Substantia nigra (tissue), 51 donors: ENCODE measurements at places on chromosomes 4 and X.

GRCh38 chr4:99301376-99302164, 10.8 kb upstream of the ADH1A start:
- no peak for DNase-seq

DNA sequence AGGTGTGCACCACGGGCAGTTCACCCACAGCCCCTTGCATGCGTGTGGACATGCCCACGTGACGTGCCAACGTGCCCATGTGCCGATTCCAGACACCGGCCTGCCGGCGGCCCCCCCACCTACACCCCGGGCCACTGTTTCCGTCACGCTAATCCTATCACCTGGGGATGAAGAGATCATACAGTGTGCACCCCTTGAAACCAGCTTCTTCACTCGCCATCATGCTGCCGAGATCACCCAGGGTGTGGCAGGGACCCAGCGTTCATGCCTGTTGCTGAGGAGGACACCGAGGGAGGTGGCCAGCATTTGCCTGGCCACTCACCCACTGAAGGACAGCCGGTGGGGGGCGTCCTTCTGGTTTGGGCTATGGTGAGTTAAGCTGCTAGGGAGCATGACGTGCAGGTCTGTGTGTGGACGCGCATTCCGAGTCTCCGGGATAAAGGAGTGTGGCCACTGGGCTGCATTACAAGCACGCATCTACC, 14.1 kb downstream of the CTBP1 start:
- no peak for DNase-seq

DNA sequence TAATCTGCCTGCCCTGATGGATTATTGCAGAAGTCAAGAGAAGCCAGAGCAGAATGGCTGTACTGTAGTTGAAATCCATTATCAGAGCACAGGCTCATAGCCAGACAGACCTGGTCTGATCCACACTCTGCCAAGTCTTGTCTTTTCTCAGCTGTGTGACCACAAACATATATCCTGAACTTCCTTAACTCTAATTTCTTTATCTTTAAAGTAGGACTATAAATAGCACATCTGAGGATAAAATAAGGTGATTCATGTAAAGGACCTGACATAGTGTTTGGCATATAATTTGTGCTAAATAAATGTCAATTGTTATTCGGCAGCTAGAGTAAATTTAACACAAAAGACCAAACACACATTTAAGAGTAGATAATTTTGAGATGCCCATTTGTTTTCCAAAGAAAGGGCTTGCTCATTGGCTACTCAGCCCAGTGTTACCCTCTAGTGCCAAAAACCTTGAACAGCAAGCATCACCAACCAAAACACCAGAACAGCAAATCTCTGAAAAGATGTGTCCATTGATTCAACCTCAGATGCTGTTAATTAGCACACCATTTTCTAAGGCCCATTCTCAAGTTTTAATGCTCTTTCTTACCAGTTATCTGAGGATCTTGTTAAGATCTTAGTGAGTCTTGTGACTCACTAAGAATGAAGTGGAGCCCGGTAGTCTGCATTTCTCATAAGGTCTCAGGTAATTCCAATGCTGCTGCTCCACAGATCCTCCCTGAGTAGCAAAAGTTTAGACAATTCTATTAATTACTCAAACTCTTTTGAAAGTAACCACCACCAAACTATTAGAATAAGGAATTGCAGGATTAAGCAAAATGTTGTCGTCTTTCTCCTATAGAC, 108.8 kb downstream of the HHIP start:
- peak; percentile 1 for DNase-seq

GRCh38 chrX:11103751-11104150, 7.4 kb upstream of the HCCS start:
- DNase-seq, result no peak

GRCh38 chr4:37124800-37125199, 119.7 kb upstream of the NWD2 start:
- DNase-seq, result no peak

DNA sequence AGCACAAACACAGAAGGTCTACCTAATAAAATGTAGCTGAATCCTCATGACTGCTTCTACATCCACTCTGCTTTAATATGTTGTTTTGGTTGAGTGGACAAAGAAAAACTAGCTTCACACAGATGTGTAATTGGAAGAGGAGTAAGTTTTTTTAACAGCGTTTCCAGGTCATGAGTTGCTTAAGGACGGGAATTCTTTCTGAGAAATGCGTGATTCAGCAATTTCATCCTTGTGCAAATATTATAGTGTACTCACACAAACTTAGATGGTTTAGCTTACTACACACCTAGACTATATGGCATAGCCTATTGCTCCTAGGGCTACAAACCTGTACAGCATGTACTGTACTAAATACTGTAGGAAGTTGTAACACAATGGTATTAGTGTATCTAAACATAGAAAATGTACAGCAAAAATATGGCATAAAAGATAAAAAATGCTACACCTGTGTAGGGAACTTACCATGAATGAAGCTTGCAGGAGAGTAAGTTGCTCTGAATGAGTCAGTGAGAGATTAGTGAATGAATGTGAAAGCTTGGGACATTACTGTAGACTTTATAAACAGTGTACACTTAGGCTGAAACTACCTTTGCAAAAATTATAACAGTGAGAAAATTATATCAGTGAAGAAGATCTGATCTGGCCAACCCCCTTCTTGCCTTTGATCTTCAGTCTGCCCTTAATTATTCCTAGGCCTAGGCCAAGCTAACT, 70.8 kb upstream of the IL15 start:
- DNase-seq, result no peak

GRCh38 chr4:20960291-20960690, 260.0 kb downstream of the PACRGL start:
- DNase-seq, result no peak

DNA sequence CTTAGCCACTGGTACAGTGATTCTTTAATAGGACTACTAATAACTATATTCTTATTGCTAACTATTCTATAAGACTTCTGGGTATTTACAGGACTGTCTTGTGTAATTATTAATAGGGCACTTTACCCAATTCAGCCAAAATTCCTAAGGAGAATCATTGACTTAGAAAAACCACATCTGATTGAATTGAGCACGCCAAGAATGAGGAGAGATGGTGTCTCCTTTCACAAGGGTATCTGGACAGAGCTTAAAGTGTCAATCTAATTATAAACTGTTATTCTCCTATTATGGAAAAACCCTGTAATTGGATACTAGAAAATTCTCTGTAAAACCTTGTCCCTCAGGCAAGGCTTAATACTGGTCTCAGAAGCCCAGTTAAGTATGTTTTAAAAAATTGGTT, 111.1 kb upstream of the TLL1 start:
- no peak for DNase-seq

DNA sequence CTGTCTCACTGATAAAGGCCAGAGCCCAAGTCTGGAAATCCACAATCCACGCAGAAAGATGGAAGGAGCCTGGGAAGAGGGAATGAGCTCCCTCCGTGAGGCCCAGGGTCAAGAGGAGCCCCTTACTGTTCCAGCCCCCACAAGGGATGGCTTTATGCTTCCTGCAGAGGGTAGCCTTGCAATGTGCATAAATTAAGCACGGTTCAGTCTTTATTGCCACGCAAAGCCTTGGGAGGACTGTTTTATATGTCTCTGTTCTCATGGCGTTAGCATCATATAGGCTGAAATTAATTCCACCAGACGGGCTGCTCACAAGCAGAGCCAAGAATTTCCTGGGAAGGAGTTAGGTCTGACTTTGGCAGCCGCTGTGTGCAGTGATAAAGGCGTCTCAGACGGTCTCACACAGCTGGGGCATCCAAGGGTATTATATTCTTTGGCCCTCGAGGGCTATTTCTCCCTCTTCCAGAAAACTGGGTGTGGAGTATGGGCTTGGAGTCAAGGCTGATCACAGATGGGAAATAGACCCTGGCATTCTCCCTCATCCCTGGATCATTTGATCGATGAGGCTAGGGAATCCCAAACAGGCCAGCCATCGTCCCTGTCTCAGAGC, 38.5 kb downstream of the CYTL1 start:
- no peak for DNase-seq

DNA sequence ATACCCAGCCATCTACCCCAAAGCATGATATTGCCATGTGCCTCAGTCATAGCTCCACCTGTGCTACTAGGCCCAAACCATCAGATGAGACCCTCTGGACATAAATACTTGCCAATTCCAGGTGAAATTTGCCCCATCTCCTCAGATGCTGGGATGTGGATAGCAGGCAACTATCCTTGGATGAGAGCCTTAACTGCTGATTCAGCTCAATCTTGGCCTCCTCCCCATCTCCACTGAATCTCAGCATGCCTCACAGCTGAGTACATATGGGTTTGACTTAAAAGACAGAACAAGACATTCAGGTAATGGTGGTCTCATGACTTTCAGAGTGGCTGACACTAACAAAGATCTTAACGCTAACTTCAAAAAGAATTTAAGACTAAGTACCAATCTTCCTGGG, 50.8 kb upstream of the KLHL13 start:
- DNase-seq, result no peak

GRCh38 chr4:76301068-76301774, 5.3 kb upstream of the STBD1 start:
- no peak for DNase-seq

- no peak for DNase-seq
Measured at GRCh38 chr4:107027379-107027778, 8.7 kb downstream of the DKK2 start.

DNA sequence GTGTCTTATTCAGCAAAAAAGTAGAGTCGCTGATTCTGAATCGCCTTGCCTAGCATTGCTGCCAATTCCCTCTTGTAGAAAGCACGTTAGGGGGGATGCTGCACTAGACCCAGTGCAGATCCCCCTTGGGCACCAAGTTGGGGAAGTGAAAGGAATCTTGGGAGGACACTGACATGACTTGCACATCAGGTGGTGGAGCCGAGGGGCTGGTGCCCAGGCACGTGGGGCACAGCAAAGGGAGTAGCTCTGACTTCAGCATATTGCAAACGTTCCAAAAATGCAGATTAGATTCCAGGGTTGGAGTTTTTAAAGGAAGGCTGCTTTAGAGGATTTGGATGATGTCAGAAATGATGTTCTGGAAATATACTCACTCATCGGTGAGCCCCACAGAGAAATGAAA, 47.4 kb upstream of the GPM6B start:
- DNase-seq, result peak; percentile 0

- no peak for DNase-seq
Measured at GRCh38 chr4:40379248-40379647, 44.1 kb downstream of the CHRNA9 start.

GRCh38 chr4:36243355-36244256, 708 bp downstream of the ARAP2 start:
- DNase-seq, result peak; percentile 59

- DNase-seq, result no peak
Measured at GRCh38 chr4:40980318-40980883, 230.6 kb downstream of the NSUN7 start.
